Urinary bladder (tissue), 4 donors: ENCODE measurements at places on chromosomes 1 and 21. TPM values are rescaled to one million over a fixed set of nuclear protein-coding genes. Genes with fewer than 3 reads are reported as not detected.

- DNase-seq, result no peak
Observed at GRCh38 chr1:58331156-58331555, 215.4 kb downstream of the OMA1 start.

GRCh38 chr1:236994450-236994849 lies 9.8 kb downstream of the MT1HL1 start:
- DNase-seq, result no peak

The ATPAF1 gene
- total RNA-seq, result 33.3 TPM

- no peak for DNase-seq
Observed at GRCh38 chr1:66330722-66331141, 203.2 kb upstream of the SGIP1 start.
